ENCODE measurements at places on chromosomes 3 and 15. TPM values are rescaled to one million over a fixed set of nuclear protein-coding genes. Genes with fewer than 3 reads are reported as not detected.

The FEZF2 gene
- not detected for total RNA-seq

The CEMIP gene
- 687 TPM for total RNA-seq

The PLA2G4F gene
- not detected for total RNA-seq

The DPP8 gene
- 40.9 TPM for total RNA-seq

DNA sequence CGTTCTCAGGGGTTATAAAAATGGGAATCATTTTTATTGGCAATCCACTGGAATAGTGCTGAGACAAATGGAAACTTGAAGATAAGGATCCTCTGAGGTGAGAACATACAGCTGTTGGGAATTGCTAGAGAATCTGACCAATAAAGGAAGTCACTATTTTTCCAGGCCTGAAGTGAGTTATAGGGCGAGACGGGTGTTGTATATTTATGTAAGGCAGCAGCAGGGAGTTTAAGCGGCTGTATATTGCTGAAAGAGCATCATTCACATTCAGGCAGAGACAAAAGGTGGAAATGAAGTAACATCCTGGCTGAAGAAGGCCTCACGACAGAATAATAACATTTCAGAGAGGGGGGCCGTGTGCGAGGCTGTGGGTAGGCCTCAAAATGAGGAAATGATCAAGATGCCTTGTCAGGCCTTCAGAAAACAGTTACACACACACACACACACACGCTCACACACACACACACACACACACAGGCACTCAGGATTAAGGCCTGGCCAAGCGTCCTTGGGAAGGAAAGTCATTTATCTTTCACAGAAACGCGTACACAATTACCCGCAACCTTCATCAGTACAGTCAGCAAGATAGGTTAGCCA, 964.9 kb upstream of the NR2F2 start:
- DNase-seq: no peak

DNA sequence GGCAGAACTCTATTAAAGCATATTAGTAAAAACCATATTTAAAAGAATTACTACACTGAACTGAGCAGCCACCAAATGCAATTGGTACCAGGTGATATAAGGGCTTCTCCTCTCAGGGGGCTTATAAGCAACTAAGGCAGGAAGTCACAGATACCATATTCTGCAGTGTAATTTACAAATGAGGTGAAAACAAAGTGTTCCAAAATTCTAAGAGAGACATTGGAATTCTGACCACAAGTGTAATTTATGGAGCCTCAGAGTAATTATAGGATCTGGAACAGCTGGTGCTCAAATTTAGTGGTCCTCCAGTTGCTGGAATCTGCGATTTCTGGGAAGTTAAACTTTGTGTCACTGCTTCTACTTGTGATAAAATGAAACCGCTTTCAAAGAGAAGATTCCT, 3.1 kb upstream of the NR1I2 start:
- DNase-seq: no peak

The PLA2G4E gene
- not detected for total RNA-seq

- no peak for DNase-seq
Observed at GRCh38 chr3:65595222-65596028, 443.3 kb downstream of the MAGI1 start.

The GOLGA8H gene
- total RNA-seq: under 0.01 TPM

The NCEH1 gene
- 9.7 TPM for total RNA-seq

DNA sequence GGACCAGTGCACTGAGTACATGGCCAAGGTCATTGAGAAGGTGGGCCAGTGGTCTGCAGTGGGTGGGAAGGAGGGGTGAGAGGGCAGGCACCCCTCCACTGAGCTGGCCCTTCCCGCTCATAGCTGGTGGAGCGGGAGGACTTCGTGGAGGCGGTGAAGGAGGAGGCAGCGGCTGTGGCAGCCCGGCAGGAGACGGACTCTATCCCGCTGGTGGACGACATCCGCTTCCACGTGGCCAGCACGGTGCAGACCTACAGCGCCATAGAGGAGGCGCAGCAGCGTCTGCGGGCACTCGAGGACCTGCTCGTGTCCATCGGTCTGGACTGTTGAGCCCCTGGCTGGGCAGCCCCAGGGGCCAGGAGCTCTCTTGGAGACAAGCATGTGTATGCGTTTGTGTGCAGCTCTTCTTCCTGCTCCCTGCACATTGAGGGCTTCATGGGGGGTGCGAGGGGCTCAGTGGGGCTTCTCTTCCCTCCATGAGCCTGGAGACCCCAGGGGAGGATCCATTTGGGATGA, 7.5 kb downstream of the ABTB1 start:
- peak; percentile 44 for DNase-seq

GRCh38 chr3:139577909-139578308, 38.4 kb upstream of the RBP1 start:
- no peak for DNase-seq

DNA sequence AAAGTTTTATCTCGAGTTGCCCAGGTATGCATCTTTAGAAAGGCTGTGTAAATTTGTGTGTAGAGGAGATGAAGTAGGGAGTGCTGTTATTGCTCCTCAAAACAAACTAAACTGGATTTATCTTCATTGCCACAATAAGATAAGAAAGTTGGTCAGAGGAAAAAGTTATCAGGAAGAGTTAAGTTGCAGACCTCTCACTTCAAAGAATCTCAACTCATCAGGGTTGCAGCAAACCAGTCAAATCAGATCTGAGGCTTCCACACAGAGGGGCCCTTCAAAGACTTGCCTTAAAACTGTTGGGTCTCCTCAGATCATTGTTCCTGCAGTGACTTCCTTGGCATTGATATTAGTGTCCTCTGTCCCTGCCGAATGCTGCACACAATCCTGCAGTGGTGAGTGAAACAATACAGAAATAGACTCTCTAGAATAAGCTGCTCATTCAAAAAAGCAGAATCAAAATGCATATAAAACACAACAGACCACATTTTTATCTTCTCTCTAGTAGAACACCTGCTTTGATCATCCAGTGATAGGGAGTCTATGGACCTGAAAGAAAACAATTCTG, 191.2 kb upstream of the CBLB start:
- no peak for DNase-seq

GRCh38 chr3:169871129-169871886, 1.6 kb upstream of the LRRC31 start:
- no peak for DNase-seq

DNA sequence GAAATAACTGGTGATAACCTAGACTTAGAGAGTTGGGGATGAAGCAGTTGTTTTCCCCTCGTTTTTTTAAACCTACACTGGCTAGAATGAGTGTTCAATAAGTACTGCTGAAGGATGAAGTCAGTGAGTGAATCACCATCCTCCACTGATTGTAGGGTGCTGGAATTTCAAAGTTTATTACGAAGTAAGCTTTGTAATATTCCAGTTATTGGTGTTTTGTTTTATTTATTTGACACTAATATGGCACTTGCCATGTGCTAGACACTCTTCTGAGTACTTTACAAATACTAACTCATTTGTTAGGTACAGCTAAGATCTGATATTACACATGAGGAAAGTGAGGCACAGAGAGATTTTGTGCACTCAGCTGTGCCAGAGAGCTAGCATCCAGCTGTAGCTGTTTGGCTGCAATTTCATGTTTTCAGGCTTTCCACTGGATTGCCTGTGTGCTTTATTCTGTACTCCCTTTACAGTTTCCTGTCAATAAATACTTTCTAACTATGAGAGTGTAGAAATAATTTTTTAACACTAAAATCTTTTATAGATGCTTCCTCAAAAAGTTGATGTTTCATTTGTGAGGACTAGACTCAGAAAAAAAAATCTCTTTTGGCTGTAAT, 5.8 kb downstream of the MAP2K5 start:
- peak; percentile 84 for DNase-seq

DNA sequence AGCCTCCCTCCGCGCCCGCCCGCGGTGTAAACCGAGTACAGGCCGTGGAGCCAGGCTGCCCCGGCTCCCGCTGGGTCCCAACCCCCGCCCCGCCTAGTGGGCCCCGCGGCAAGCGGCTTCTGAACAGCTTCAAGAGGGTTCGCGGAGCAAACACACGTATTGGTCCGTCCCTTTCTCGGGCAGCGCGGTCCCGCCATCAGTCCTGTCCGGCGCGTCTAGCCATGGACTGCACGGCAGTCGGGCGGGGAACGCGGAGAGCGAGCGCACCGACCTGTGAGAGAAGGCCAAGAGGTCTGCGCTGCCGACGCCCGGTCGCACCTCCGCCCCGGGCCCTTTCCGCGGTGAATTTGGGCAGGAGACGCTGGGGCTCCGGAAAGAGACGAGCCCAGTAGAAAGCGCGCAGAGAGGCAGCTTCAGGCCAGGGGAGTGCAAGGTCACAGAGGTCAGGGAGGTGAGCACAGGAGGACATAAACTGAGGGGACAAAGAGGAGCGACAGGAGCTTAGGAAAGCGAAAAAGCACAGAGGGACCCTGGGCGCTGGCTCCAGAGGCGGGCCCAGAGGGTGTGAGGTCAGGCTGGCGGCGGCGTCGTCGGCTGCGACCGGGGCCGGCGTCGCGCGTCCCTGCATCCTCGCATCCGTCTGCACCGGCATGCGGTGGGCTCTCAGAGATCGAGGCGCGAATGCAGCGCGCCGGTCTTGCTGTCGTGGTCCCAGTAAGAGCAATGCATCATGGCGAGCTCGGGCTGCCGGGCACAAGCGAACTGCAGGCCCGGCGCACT, 1.8 kb downstream of the FOXL2 start:
- no peak for DNase-seq

DNA sequence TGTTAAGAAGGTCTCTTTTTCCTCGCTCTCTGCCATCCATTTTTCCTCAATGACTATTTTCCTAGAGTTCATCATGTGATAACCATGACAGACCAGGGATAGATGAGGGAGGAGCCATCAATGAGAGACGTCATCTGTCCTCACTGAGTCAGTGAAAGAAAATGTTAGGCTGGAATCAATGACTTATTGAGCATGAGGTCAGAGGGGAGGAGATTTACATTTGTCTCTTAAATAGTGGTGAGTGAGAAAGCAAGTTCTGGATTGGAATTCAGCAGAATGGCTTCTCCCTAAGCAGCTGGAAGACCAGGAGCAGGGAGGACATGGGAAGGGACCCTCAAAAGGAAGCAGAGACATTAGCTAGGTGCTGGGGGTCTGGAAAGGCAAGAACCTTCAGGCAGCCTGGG, 28.2 kb upstream of the USP3 start:
- peak; percentile 95 for DNase-seq

DNA sequence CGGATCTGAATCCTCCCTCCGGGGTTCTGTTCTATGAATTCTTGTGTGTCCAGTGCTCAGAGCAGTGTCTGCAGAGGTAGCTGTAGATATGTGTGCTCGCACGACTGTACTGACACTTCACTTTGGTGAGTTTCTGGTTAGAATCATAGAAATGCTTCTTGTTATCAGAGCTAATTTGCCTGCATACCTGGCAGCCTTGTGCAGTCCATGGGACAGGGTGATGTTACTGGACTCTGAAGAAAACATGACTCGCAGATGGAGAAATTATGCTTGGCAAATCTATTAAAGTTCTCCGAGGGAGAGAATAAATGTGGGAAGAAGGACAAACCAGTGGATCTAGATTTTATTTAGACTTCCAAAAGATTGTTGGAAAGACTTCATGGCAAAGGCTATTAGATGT, 12.2 kb downstream of the CGNL1 start:
- DNase-seq: no peak

The OR5K2 gene
- not detected for total RNA-seq

The TCTA gene
- 37.4 TPM for total RNA-seq

DNA sequence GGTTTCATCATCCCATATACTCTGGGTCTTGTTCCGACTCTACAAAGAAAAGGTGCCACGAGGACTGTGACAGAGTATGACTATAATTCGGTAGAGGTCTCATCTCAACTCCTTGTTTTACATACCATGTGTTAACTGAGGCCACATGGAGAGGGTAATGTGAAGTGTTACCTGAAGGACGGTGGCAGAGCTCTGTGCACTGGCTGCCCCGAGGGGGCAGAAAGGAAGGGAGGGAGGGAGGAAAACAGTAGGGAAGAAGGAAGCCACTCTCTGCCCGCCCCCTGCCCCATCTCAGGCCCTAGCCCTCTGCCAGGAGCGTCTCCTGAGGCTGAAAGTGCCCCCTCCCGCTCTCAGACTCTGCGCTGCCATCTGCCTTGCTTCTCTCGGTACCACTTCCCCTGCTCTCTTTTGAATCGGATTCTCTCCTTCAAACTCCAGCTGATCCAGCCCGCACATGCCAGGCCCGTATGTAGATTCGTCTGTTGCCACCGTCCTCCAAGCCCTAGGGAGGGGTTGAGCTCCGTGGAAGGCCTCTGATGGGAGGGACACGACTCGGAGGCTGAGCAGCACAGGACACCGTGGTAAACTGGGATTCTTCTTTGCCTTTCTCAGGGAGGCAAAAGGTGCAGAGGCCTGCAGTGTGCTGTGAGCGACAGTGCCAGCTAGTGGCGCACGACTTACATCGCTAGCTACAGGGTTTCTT, 70.5 kb upstream of the ATP10A start:
- DNase-seq: peak; percentile 91

- DNase-seq: peak; percentile 93
Observed at GRCh38 chr15:74830868-74831267, 4.4 kb downstream of the CPLX3 start.

The SLC22A13 gene
- total RNA-seq: 0.29 TPM

The STRIT1 gene
- not detected for total RNA-seq

DNA sequence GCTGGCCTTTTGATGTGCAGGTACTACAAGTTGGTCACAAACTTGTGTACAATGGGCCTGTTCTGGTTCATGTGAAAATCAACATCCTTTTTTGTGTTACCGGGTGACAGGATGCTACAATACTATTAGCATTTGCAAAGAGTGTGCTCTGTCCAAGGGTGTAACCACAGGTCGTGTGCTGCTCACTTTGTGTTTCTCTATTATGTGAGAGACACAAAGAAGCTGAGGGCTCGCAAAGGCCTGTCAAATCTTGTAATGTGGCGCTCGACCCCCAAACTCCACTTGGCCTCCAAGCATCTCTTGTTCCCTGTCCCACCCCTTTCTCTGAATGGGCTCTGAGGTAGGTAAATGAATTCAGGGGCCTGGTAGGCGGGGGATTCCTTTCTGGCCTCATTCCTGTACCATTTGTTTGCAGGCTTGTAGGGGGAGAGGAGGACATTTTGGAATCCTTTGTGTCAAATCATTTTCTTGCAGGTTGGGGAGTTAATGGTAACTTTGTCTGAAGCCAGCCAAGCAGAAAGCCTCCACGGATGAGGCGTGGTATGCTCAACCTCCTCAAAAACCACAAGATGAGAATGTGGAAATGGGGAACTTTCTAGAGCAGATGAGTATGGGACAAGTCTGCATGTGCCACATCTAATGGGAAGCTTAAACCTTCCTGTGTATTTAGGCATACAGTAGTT, 109.1 kb downstream of the OPA1 start:
- no peak for DNase-seq

- DNase-seq: no peak
Observed at GRCh38 chr3:38316356-38317191, 30.0 kb upstream of the XYLB start.

Data from osteoblast (primary cell).